ENCODE measurements at places on chromosomes 4 and X.

DNA sequence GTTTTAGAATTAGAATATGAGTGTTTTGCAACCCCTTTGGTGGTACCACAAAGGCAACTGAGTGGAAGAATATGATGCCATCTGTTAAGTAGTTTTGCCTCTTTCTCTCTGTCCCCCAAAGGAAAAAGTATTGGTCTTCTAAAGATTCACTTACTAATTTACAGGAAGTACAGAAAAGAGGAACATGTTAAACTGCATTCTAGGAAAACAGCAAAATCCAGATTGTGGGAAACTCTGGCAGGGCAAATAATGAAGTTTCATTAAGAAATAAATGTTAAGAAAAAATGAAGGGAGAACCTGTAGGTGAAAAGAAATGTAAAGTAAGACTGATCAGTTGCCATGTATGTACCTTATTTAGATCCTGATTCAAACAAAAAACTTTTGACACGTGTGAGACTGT, 39.3 kb downstream of the NSUN7 start:
- no peak for DNase-seq

DNA sequence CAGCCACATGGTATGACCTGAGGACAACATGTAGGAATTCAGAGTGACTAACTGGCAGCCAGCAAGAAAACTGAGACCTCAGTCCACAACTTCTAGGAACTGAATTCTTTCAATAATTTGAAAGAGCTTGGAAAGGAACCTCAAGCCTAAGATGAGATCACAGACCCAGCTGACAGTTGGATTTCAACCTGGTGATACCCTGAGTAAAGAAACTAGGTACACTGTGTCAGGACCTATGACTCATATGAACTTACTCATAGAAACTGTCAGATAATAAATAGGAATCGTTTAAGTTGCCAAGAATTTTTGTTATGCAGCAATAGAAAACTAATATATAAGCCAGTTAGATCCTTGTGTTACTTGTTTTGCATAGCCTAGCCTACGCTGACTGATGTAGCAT, 102.4 kb upstream of the DCAF12L1 start:
- DNase-seq = no peak

- no peak for DNase-seq
Observed at GRCh38 chr4:6123116-6123515, 77.2 kb downstream of the JAKMIP1 start.

DNA sequence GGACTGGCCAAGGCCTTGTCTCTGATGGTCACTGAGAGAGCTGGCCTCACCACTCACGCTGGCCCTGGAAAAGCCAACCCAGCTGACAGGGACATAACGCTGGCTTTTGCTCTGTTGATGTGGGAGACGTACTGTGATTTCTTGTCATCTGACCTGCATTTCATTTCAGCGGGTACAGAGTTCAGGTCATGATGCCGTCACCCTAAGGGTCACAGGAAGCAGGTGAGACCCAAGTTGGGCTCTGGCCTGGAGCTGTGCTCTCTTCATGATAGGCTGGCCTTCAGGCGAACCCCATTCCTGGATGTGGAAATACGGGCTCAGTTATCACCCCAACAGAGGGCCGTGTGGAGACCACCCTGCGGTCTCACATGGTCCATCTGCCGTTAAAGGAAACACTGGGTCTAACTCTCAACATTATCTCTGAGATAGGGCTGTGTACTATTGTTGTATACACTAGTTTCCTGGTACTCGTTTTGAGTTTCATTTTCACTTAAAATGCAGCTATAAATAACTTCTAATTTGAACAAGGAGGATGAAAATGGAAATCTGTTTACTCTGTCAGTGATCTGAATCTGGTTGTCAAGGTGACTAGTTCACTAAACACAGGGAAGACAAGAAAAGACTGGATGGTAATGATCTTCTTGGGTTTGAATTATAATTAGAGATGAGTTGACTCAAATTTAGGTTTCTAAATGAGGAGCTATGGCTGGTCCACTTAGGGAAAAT, 89.1 kb downstream of the TBC1D9 start:
- DNase-seq = no peak

DNA sequence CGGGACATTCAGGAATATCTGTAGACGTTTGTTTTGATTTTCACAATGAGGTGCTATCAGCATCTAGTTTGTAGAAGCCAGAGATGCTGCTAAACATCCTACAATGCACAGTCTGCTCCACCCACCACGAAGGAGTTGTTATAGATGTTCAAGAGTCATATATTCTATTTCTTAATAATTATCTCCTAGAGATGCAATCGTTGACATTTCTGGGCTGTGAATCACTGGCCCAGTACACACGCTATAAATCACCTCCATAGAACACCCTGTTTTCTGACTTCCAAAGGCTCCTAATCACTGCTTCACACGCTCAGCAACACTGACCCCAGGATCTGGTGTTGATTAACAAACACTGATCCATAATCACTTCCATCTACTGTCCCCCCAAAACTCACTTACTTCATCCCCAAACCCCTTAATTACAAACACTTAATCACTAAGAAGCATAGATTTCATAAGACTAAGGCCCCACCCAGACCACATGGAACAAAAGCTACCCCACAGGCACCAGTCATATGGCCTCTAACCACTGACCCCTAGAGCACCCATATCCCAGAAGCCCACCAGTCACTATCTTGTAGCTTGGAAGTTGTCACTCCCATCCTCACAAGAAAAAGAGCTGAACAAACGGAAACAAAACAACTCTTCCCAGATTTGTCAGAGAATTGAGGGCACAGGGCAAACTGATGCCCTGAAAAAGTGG, 31.7 kb upstream of the ZNF41 start:
- no peak for DNase-seq

Data from stimulated activated CD8-positive, alpha-beta memory T cell treated with anti-CD3 and anti-CD28 coated beads, Interleukin-15, amount 100 ng/mL, for 24 hours (primary cell).